ENCODE measurements at places on chromosomes 6 and 20. TPM values are rescaled to one million over a fixed set of nuclear protein-coding genes. Genes with fewer than 3 reads are reported as not detected.

PSORS1C2 gene
- total RNA-seq = not detected

NFATC2 gene
- total RNA-seq = 16.9 TPM

GLP1R gene
- not detected for total RNA-seq

GRCh38 chr6:72677740-72678139 is 55.9 kb downstream of the KCNQ5 start:
- DNase-seq = no peak

DNA sequence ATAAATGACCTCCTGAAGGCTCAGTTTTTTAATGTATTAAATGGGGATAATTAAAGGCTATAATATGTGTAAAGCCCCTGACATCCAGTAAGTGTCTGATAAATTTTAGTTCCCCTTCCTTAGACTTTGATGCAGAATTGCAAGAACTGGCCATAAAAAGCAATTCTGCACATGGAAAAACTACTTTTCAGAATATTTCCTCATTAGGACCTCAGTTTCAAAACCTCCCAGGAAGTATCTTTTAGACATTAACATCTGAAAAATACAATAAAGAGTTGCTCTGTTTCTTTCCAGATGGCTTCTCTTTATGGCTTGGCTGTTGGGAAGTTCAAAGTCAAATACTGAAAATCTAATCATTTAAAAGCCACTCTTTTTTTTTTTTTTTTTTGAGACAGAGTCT is 106.3 kb upstream of the ZNF217 start:
- no peak for DNase-seq

- DNase-seq = no peak
Observed at GRCh38 chr6:7042056-7042653, 65.6 kb upstream of the RREB1 start.

DNA sequence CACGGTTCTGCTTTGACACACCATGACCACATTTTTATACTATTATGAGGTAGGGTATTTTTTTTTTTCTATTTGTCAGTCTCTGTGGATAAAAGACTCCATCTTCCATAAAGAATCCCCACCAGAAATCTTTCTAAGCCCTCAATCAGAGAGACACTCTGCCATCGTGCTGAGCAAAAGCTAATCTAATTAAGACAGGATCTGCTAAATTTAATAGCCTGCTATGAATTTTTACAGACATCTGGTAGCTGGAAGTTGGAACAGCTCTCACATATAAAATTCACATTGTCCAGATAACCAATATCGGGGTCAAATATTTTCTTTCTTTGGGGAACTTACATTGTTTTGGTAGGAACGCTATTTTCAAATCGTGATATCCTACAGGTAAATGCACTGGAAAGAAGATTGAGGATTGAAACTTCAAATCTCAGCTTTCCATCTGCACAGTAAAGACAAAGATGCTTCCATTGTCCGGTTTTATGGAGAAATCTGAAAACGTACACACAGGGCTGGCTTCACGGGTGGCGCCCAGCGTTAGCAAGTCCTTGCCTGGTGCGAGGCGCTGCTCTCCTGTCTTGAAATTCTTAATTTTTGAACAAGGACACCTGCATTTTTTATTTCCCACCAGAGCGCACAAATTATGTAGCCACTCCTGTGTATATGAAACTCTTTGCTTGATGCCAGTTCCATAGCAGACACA is 573.8 kb upstream of the NOX3 start:
- no peak for DNase-seq

DNA sequence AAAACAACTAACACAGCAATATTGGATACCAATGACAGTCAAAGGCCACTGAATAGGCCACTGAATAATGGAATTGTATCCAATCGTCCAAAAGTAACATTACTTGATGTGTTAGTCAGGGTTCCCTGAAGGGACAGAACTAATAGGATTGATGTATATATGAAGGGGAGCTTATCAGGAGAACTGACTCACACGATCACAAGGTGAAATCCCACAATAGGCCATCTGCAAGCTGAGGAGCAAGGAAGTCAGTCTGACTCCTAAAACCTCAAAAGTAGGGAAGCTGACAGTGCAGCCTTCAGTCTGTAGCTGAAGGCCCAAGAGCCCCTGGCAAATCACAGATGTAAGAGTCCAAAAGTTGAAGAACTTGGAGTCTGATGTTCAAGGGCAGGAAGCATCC is 571.4 kb downstream of the PRKN start:
- no peak for DNase-seq

- no peak for DNase-seq
Observed at GRCh38 chr20:47878601-47879027, 93.3 kb upstream of the SULF2 start.

DEFB118 gene
- not detected for total RNA-seq

DNA sequence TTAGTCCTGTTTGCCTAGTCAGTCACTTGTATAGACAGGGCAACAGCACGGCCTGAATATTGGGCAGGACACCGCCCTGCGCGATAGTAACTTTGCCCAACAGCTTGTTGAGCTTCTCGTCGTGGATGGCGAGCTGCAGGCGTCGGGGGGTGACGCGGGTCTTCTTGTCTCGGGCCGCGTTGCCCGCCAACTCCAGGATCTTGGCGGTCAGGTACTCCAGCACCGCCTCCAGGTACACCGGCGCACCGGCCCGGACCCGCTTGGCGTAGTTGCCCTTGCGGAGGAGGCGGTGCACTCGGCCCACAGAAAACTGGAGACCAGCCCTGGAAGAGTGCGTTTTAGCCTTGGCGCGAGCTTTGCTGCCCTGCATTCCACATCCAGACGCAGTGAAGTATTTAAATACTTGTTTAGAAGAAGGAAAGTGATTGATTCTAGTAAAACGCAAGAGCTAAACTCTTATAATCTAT is 92.8 kb upstream of the BTN3A2 start:
- peak; percentile 74 for DNase-seq
